ENCODE measurements at places on chromosomes 16 and 17.
A peak's percentile ranks its signal among the peaks of the same experiment; 100 is the strongest.

GRCh38 chr17:41537990-41538389 lies 9.9 kb upstream of the KRT19 start:
- no peak for DNase-seq

DNA sequence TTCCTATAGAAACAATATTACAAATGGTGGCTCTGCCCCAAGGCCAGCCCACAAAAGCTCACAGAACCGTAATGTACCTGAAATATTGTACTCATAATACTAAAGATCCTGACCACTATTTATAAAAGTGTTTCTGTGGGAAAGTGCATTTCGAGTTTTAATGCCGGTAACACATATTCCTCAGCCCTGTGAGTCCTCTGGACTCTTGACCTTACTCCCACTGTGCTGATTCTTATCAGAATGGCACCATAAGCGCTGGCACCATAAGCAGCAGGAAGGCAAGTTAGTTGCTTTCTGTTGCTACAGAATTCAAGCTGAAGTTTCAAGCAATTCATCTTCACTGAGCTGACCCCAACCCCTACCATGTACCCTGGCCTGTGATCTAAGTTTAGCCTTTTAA lies 36.4 kb upstream of the MED13 start:
- DNase-seq = no peak

- DNase-seq = no peak
These were observed 24.4 kb upstream of the ABAT start for GRCh38 chr16:8649829-8650554.

GRCh38 chr17:57281887-57282286 lies 25.6 kb downstream of the MSI2 start:
- DNase-seq = no peak

DNA sequence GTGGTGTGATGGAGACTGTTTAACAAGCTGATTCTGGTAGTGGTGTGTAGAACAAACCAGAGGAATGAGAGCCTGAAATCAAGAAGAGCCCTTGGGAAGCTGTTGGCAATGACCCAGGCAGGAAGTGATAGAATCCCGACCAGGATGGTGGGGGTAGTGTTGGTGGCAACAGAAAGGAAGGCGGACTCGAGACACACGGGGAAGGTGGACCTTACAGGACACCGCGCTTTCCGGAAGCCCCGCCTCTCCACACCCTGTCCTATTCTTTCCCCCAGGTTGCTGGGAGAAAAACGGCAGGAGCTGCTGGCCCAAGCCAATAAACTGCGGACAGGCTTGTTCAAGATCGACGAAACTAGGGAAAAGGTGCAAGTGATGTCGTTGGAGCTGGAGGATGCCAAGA lies 30.0 kb upstream of the KDM6B start:
- DNase-seq = no peak

- no peak for DNase-seq
These were observed 5.6 kb downstream of the ALOX12 start for GRCh38 chr17:7001318-7001961.

- peak; percentile 40 for DNase-seq
These were observed 23.0 kb upstream of the TMEM132E start for GRCh38 chr17:34556384-34556783.

DNA sequence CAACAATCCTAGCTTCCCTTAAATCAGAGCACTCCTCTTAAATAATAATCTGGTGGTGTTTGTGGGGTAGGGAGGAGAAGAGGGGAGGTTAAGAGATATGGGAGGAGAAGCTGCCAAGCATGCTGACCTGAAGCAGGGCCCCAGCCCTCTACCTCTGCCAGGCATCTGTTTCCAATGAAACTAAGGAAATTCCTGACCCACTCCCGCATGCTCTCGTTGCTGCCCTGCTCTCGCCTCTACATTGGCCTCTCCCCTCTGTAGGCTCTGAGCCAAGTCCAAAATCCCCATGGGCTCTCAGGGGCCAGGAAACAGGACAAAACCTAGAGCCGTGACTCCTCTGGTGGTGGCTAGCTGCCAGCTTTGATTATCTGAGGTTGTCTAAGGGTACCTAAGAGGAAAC lies 559.5 kb upstream of the CDH11 start:
- no peak for DNase-seq

- DNase-seq = no peak
These were observed 288.5 kb downstream of the C16orf95 start for GRCh38 chr16:87028481-87029320.

DNA sequence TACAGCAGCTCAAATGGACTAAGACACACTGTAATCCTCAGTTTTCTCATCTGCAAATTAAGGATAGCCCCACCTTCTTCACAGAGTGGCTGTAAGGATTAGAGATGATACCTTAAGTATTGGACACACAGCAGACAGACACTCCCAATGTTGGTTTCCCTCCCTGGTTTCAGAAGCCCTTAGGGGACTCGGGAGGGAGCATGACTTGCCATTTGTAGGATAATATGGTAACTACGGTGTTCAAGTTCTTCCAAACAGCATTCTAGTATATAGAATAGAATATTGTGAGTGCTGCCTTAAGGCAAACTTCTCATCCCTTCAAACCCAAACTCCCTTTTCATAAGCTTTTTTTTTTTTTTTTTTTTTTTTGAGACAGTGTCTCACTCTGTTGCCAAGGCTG lies 101.9 kb downstream of the COPRS start:
- no peak for DNase-seq

DNA sequence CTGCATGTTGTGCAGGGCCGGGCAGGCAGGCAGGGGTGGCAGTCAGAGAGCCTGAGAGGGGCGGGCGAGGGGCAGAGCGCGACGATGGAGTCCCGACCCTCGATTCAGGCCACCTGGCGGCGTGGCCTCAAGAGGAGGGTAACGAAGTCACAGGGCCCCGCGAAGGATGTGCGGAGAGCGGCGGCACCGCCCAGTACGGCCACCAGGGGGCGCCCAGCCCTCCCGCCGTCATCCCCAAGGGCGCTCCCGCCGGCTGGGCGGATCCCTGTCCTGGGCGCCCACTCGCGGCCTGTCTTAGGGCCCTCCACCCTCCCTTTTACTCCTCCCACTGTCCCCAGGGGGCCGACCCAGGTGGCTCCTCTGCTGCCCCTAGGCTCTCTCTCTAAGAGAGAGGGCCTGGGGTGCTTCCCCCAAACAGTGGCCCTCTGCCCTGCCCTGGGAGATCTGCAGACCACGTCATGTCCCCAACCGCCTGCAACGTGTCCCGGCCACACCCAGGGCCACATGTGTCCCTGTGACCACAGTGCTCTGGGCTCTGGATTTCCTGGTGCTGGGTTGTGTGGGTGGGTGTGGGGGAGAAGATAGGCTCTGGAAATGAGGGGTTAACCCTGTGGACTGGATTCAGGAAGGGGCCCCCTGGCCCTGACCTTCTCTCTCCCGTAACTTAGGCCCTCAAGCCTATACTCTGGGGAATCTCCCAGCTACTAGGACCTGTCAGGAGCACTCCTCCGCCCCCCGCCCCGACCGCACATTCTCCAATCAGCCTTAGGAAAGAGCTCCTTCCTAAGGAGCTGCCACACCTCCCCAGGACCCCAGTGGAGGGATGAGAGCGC lies 5.9 kb downstream of the DPEP2 start:
- DNase-seq = peak; percentile 74

DNA sequence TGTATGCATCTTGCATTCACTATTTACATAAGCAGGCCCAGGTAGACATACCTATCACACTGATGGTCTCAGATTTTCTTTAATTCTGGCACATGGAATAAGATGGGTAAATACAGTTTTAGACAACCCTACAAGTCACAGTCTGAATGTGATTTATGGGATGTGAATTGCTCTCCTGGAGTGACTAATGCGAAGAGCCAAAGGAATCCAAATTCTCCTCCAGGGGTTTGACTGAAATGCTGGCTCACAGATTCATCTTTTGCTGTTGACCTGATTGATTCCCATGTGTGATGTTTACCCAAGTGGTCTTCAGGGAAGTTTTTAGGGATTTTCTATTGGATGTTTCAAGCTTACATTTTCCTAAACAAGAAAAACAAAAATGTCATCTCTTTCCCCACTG lies 277.9 kb upstream of the MON1B start:
- DNase-seq = no peak

GRCh38 chr17:41060052-41060604 lies at the start of gene KRTAP2-3:
Gene KRTAP2-3, minus strand, starts transcription at chr17:41060114. Its CDS starts 64 bp downstream, at chr17:41060050.
- DNase-seq = no peak

DNA sequence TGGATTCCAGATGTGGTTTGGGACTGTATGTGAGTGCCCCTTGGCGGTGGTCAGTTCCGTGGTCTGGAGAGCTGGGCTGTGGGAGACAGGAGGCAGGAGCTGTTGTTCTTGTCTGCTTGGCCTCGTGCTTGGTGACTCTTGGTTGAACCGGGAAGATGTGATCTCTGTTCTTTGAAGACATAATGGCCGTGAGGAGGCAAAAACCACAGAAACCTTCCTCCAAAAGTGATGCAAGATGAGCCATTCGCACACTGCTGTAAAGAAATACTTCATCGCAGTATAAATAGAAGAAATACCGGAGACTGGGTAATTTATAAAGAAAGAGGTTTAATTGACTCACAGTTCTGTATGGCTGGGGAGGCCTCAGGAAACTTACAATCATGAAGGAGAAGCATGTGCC lies 128.8 kb downstream of the RAP1GAP2 start:
- no peak for DNase-seq

DNA sequence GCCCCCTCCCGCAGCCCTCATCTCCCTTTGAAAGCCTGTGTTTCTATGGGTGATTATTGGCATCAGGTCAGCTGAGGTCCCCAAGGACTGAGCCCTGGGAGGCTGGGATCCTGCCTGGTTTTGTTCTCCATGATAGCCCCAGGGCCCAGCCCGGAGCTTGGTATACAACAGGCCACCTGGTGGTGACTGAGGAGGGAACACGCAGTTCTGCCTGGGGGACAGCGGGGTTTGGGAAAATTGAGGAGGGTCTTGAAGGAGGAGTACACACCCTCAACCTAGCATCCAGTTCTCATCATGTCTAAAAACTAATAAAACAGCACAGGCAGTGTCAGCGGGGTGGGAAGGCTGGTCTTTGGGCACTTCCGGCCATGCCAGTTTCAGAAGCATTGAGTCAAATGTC lies 335.1 kb downstream of the CPPED1 start:
- DNase-seq = no peak

DNA sequence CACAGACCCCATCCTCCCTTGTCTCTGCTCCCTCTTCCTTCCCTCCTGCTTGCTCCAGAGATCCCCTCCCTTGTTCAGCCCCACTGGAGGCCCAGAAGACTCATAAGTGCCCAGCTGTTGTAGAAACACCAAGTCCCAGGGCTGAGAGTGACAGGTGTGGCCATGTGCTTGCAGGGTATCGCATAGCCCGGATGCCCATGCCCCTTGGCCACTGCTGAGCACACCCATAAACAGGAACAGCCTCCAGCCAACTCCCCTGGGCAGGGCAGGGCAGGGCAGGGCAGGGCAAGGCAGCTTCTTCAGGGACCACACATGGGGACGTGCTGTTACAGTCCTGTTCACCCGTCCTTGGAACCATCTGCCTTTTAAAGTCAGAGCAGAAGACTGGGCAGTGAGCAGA lies 2.0 kb downstream of the CACNG1 start:
- DNase-seq = no peak

DNA sequence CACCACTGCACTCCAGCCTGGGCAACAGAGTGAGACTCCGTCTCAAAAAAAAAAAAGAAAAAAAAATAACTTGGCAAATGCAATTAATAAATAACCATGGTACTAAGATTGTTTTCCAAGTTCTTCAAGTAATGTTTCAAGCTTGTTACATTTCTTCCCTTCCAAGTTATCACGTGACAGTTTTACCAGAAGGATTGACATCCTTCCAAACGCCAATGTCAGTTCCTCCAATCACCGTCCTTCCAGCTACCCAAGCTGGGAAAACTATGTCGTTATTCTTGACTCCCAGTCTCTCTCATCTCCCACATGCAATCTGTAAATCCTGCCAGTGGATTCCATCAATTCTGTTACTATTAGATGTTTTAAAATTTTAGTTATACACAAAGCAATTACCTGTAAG lies 3.9 kb upstream of the PHAF1 start:
- no peak for DNase-seq

DNA sequence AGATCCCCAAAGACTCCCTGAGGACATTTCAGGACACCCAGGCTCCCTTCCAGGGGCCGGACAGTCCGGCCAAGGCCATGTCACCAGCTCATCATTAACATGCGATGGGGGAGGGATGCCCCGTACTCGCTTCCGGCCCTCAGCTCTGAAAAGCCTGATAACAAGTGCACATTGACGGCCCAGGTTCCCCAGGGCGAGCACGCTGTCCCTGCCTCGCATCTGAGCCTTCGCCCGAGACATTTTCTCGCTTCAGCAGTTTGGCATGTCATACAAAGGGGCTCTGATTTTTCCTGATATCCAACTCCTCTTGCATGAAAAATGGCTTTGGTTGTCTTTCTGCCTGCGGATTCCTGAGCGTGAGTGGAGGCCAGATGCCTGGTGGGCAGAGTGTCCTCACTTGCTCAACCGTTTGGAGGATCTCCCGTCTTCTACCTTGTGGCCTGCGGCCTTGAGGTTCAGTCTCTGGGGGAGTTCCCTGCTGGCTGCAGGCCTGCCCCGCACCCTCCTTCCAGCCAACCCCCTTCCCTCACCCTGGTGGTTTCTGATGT lies 14.1 kb downstream of the CACNG4 start:
- no peak for DNase-seq

DNA sequence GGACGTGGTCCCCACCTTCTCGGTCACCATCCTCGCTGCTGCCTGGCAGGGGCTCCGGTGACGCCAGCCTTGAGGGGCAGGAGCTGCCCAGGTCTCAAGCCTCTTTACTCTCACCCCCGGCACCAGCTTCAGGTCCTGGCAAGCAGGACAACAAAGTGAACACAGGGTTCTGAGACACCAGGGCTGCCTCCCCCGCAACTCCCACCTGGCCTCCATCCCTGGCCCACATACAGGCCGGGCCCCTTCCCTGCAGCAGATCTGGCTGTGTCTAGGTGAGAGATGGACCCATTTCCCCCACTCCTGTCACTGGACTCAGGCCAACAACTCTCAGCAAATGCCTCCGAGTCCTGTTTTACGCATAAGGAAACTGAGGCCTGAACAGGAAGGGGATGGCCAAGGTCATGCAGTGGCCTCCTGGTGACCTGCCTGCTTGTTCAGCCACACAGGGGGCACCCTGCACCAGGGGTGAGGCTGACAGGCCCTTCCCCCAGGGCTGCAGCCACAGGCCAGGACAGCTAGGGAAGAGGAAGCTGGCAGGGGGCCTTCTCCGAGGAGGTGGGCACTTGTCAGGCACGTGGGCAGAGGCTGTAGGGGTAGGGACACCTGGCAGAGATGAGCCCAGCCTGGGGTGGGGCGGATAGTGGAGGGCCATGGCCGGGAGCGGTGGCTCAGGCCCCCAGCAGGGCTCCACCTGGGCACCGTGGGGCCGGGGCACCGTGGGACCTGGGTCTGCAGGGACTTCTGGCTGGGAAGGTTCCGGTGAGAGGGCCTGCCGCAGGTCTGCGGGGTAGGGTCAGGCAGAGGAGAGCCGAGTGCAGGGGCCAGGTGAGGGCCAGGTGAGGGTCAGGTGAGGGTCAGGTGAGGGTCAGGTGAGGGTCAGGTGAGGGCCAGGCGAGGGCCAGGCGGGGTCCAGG lies 46.7 kb upstream of the PVALEF start:
- no peak for DNase-seq

- DNase-seq = no peak
These were observed 42.9 kb upstream of the TEKT3 start for GRCh38 chr17:15384142-15384787.

GRCh38 chr17:8160224-8160577 lies 2.5 kb downstream of the VAMP2 start:
- DNase-seq = no peak

- DNase-seq = no peak
These were observed 296.6 kb downstream of the MAF start for GRCh38 chr16:79303959-79304387.

- no peak for DNase-seq
These were observed 53.3 kb downstream of the CES1 start for GRCh38 chr16:55779402-55780094.

GRCh38 chr17:78133971-78134898 lies 3.7 kb downstream of the TMC8 start:
- peak; percentile 39 for DNase-seq
